ENCODE measurements at places on chromosomes 5 and 9.

- no peak for DNase-seq
Observed at GRCh38 chr5:36359267-36359666, 57.6 kb upstream of the RANBP3L start.

DNA sequence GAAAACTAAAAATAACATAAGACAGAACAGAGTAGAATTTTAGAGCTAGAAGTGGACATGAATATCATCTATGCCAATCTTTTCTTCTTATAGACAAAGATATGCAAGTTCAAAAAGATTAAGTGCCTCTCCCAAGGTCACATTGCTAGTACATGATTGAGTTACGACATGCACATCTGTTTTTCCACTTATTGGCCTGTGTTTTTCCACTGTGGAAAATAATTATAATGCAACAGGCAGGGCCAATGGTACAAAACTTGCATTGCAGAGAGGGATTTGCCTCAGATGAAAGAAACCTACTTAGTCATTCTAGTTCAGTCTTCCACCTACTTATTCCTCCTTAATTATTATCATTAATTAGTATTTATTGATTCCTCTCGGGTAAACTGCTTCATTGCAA lies 407.8 kb upstream of the SGCD start:
- no peak for DNase-seq

- no peak for DNase-seq
Observed at GRCh38 chr5:122413722-122414121, 101.7 kb downstream of the SNCAIP start.

DNA sequence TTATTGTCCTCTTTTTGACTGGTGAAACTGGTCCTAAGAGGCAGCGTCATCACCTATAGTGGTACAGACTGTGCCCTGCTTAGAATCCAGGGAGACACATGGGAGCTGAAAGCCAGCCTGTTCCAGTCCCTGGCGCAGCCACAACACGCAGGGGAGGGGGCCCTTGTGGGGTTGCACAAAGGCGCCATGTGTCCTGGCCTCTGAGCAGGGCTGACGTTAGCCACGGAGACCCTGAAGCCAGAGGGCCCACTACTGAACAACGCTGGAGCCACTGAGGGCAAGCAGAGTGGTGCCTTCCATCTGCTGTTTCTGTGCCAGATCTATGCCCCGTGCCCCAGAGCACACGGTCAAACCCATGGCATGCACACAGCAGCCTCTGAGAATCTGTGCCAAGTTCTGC lies 147.3 kb downstream of the ACTL7B start:
- no peak for DNase-seq

DNA sequence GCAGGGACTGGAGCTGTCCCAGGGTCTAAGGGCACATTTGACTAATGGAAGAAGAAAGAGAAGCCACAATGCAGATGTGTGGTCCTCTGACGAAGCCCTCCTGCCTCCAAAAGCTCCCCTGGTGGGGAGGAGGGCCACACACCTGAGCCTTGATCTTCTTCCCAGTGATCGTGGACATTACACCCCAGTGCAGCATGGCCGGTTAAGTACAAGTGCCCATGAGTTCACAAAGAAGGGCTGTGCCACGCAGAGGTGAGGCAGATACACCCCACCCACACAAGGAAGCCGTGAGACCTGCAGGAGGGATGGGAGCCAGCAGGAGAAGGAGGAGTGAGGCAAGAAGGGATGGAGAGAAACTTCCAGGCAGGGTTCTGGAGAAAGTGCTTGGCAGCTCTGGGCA lies 199.0 kb upstream of the MVB12B start:
- DNase-seq, result no peak

Measured in GM18507 (cell line).